CD8-positive, alpha-beta memory T cell (primary cell): ENCODE measurements at places on chromosomes 5 and 9.

GRCh38 chr5:19782566-19782965 lies 205.4 kb downstream of the CDH18 start:
- no peak for DNase-seq

- DNase-seq = peak; percentile 51
Observed at GRCh38 chr9:89428901-89429890, 68.7 kb downstream of the SEMA4D start.

DNA sequence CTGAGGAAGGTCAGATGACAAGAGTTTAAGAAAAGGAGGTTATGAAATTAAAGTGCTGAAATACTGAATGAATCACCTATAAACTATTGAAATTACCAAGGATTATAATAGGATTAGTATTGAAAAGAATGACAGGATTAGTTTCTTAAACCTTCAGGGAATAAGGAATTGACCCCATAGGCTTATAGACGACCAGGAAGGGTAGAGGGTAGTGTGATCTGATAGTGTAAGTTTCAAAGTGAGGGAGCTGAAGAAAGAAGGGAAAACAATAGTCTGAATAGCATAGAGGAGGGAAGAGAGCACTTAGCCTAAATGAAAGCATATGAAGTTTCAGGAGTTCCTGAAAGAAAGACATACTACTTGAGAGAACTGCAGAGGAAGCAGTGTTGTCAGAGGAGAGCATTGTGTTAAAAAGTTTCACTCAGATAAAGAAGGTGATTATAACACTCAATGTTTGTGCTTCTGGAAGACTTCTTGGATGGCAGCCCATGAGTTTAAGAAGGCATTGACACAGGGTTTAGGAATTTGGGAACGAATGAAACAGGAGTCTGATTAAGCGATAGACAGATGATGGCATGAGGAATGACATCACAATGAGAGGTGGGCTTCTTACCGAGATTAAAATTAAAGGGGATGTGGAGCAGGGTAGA lies 557.9 kb upstream of the GRAMD2B start:
- DNase-seq = no peak

- DNase-seq = no peak
Observed at GRCh38 chr5:67042176-67043003, 154.2 kb downstream of the CD180 start.

GRCh38 chr9:34547960-34548611 lies 25.3 kb upstream of the ENHO start:
- no peak for DNase-seq

GRCh38 chr5:131285703-131286399 lies 22.0 kb downstream of the CDC42SE2 start:
- no peak for DNase-seq

- DNase-seq = no peak
Observed at GRCh38 chr5:1699394-1699793, 100.2 kb downstream of the MRPL36 start.

GRCh38 chr5:55702598-55703345 lies 9.4 kb downstream of the SLC38A9 start:
- no peak for DNase-seq

DNA sequence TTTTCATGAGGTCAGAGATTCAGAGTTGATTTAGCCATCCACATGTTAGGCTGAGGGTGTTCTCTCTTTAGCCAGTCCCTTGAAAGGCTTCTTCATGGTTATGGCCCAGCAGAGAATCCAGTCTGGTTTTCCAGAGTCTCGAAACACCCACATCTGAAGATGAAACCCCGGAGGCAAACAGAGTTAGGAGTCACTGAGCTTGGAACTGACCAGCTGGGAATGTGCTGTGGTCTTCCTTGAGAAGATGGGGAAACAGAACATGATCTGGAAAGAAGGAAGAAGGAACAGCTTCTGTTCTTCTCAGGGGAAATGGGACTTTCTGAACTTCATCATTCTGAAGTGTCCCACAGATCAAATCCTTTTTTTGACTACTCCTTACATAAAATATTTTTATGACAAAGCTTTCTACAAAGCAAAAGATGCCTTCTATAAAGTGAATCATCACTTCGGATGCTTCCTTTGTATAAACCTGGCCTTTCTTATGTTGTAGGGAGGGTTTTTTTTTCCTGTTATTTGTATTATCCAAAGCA lies 45.4 kb downstream of the ZNF618 start:
- DNase-seq = no peak

DNA sequence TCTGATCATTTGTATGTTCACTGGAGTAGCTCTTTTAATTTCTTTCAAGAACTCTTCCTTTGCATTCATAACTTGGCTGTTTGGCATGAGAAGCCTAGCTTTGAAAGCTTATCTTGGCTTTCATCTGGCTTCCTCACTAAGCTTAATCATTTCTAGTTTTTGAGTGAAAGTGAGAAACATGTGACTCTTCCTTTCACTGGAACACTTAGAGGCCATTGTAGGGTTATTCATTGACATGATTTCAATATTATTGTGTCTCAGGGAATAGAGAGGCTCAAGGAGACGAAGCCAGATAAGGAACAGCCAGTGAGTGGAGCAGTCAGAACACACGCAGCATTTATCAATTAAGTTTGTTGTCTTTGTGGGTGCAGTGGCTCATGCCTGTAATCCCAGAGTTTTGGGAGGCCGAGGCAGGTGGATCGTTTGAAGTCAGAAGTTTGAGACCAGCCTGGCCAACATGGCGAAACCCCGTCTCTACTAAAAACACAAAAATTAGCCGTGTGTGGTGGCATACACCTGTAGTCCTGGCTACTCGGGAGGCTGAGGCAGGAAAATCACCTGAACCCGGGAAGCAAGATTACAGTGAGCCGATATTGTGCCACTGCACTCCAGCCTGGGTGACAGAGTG lies 98.3 kb downstream of the UGCG start:
- no peak for DNase-seq

DNA sequence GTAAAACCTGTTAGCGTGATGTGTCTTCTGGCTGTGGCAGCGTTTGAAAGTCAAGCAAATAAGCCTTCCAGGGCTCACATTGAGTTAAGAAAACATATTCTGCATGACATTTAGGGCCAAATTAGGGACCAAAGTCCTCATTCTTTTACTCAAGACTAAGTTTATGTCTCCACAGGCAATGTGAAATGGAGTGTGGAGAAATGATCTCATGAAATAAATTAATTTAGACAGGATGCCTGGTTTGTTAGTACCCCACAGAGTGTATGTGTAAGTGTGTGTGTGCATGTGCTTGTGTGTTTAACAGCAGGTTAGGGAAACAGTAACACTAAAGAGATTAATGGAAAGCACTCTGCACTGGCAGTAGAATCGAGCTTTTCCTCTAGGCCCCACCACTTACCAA lies 82.9 kb upstream of the SNX2 start:
- DNase-seq = no peak

DNA sequence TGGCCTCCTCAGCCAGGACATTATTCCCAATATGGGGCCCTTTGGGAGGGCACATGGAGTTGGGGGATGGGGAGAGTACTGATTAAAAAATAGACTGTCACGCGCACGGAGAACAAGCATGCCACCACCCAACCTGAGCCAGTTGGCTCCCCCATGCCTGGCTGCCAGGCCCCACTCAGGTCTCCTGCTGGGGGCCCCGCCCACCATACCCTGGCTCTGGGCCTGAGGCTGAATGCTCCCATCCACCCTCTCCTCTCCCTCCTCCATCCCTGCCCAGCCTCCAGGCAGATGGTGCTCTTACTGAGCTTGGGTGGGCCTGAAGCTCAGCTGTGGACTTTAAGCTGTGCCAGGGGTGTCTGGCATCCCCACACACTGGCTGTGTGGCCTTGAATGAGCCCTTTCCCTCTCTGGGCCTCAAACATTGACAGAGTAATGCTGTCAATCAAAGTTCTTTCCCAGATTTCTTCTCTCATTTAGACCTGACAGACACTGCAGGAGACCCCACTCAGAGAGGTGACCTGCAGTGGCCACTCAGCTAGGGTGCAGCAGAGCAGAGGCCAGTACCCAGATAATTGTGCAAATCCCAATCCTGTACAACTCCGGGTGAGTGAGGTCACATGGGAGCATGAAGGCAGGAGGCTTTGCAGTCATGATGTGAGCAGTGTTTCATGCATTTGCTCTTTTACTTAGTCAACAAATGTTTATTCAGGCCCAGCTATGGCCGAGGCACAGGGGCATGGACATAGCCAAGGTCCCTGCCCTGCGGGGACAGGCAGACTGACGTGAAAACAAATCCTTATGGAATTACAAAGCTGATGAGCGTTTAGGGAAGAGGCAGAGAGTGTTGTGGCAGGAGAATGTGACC lies 9.8 kb upstream of the SYNPO start:
- no peak for DNase-seq

DNA sequence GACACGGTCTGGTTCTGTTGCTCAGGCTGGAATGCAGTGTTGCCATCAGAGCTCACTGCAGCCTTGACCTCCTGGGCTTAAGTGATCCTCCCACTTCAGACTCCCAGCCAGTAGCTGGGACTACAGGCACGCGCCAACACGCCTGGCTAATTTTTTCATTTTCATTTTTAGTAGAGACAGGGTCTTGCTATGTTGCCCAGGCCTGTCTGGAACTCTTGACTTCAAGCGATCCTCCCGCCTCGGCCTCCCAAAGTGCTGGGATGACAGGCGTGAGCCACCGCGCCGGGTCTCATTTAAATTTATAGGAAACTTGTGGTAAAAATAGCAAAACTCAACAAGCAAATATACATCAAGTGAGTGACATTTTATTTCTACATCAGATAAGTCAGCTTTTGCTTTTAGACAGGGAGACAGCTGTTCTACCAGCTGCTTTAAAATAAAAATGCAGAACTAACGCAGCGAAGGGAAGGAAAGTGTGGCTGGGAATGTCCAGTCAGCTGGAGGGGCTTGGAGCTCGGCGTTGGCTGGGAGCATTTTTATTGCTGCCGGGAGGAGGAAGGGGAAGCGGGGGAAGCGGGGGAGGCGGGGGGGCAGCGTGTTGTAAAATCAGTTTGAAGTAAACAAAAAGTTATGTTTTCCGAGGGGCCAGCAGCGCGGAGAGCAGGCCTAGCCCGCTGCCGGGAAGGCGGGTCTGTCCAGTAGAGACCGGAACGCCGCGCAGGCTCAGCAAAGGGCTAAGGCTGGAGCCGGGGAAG lies 707 bp upstream of the ZFYVE16 start:
- DNase-seq = no peak

- DNase-seq = no peak
Observed at GRCh38 chr9:115681585-115681984, 472.0 kb upstream of the PAPPA start.

DNA sequence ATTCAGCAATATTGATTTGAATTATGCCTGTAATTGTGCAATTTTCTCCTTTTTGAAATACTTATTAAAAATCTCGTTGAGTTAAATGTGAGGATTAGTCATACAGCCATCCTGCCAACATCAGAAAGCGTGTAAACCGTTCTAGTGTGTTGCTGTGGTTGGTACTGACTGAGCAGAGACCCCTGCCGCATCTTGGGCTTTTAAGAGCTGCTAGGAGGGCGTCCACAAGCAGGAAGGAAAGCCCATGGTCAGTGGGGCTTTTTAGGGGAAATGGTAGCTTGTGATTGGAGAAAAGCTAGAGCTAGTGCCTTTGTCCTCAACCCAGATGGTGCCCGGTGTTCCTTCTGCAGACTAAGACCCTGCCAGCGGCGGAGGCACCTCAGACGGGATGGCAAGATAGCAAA lies 1.3 kb downstream of the SDHA start:
- DNase-seq = no peak
